ENCODE measurements at places on chromosomes 2 and 18.

- no peak for DNase-seq
These were observed 19.3 kb downstream of the UPP2 start for GRCh38 chr2:158120664-158121641.

DNA sequence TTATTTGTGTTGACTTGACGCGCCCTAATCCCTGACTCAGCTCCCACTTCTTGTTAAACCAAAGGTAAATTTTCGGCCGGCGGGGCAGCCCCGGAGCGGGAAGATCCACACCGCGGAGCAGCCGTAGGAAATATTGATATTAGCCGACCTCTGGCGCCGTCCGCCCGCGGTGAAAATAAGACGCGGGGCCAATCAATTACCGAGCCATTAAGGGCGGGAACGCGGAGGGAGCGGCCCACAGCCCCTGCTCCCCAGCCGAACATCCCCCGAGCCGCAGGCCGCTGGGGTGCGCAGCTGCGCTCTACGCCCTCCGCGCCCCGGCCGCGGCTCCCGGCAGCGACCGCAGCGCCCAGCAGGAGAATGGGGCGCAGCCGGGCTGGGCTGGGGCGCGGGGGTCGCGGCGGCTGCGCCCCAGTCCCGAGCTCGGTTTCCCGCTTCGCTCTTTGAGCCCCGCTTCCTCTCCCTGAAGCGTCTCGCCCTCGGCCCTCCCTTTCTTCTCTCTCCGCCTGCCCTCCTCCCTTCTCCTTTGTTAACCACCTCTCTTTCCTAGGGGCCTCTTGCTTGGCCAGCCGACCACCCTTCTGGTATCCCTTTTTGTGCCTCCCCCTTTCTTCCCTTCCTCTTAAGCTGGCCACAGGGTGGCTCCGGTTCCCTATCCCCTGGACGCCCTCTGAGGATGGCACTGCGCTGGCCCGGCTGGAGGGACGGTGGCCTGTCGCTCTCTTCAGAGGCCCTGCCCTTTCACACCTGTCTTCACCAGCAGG lies 40.9 kb downstream of the CELF4 start:
- DNase-seq, result no peak

DNA sequence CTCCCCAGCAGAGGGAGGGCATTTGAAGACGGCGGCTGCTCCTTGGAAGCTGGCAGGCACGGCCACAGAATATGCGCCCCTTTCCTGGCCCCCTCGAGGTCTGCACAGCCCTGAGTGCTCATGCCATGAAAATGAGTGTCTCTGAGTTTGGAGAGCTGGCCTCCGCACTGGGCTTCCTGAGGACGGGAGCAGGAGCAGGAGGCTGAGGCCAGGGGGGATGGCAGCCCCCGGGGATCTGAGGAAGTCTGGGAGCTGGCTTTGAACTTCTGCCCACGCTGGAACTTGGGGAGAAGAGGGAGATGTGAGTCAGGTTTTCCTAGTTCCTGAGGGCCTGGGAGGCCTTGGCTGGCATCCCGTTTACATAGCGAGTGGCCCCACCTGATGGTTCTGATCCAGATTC lies 47.0 kb downstream of the RRM2 start:
- no peak for DNase-seq

DNA sequence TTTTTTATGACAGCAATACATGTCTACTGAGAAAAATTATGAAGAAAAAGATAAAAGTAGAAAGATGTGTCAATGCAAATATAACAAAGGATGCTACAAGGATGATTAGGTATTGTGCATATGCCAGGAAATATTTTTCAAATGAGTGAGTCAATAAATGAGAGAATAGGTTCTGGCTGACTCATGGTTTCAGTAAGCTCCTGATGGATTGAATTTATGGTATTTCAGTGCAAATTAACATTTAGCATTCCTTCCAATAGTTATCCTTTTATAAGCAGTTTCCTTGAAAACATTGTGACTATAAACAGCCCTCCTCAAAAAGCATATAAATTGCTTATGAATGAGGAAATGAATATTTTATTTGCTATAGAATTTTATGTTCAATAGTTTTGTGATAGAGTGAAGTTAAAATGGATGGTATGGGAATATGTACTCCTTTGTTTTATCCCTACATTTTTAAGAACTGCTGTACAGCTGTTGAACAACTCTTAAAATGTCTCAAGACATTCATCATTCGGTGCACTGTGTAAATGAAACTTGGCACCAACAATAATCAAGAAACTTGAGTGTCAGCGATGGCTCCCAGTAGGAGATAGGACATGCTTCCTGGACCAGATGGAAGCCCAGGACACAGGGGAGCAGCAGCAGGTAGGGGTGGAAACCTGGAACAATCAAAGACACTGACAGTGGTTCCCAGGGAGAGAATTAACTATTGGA lies 144.7 kb downstream of the PMAIP1 start:
- DNase-seq, result no peak

GRCh38 chr2:176652300-176653182 lies 383.3 kb downstream of the MTX2 start:
- DNase-seq, result no peak
